ENCODE measurements at places on chromosomes 5 and 9. TPM values are rescaled to one million over a fixed set of nuclear protein-coding genes. Genes with fewer than 3 reads are reported as not detected.

SLIT3 gene
- 21.2 TPM for polyA plus RNA-seq

LOX gene
- polyA plus RNA-seq: 0.36 TPM

- DNase-seq: peak; percentile 58
These were observed 8.3 kb upstream of the NRARP start for GRCh38 chr9:137310189-137311052.

DNA sequence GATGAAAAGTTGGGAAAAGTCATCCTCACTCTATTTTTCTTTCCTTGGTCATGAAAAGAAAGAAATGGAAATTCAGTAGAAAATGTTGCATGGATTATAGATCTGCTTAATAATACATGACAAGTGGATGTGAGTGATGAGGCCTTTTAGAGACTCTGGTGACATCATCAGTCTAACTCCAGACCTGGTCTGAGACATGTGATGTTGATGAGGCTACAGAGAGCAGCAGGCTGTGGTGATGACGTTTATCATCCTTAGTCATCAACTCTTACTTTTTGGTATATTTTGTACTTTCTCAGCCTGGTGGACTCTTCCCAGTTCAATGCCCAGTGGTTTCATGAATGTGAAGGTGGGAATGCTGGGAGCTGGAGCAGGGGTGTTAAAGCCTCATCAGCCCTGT, 116.4 kb downstream of the TTLL11 start:
- peak; percentile 55 for DNase-seq

ZNF883 gene
- polyA plus RNA-seq: 1.8 TPM

DNA sequence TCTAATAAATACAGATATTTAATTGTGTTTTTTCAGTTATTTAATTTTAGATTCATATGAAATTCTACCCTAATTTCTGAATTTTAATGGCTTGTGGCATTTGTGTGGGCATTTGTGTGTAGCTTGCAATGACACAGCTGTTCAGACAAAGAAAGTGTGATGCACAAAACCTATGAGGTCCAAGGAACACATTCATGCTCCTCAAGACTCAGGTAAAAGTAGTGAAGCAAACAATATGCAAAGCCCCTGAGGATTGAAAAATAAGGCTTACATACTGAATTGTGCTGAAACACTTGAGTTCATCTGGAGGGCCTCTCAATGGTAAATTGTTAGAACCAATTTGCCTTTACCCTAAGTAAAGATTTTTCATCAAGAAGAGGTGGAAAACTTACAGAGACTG, 28.1 kb downstream of the IL7R start:
- DNase-seq: no peak

DNA sequence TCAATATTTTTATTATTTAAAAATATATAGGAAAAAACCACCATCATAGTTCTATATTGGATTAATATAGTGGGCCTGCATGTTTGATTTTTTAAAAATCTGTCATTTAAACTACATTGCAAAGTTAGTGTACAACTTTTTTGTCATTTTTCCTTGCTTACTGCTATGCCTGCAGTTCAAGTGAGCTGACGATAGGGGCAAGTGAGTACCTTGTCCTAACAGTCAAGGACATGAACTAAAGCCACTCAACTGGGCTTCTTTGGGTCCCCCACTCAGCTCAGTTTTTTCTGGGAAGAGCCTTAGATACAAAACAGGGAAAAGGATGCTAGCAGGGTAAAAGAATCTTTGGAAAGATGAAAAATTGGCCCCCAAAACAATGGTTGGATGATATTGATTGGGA, 269.9 kb downstream of the MAN2A1 start:
- DNase-seq: peak; percentile 5

FGF10 gene
- not detected for polyA plus RNA-seq

IL4 gene
- polyA plus RNA-seq: not detected

SLC23A1 gene
- polyA plus RNA-seq: 4.0 TPM

- DNase-seq: no peak
These were observed 2384.6 kb upstream of the WWC1 start for GRCh38 chr5:165906871-165907270.

- no peak for DNase-seq
These were observed 52.8 kb downstream of the HABP4 start for GRCh38 chr9:96502539-96503373.

CDC25C gene
- polyA plus RNA-seq: 11.2 TPM

- DNase-seq: no peak
These were observed 23.8 kb upstream of the IQGAP2 start for GRCh38 chr5:76379316-76379715.

DNA sequence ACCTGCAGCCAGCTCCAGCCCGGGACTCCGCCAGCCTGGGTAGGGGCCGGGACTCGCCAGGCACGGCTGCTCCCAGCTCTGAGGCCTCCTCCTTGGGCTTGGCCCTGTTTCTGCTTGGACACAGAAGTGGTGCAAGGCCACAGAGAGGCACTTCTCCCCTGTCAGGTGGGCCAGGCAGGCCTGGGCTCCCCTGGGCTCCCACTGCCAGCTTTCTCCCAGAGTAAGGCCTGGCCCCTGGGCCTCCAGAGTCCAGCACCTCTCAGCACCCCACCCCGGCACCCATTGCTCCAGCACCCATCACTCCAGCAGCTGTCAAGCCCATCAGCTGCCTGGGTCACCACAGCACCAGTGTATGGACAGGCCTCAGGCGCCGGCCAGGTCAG, 71.1 kb upstream of the LRRTM2 start:
- no peak for DNase-seq

DNA sequence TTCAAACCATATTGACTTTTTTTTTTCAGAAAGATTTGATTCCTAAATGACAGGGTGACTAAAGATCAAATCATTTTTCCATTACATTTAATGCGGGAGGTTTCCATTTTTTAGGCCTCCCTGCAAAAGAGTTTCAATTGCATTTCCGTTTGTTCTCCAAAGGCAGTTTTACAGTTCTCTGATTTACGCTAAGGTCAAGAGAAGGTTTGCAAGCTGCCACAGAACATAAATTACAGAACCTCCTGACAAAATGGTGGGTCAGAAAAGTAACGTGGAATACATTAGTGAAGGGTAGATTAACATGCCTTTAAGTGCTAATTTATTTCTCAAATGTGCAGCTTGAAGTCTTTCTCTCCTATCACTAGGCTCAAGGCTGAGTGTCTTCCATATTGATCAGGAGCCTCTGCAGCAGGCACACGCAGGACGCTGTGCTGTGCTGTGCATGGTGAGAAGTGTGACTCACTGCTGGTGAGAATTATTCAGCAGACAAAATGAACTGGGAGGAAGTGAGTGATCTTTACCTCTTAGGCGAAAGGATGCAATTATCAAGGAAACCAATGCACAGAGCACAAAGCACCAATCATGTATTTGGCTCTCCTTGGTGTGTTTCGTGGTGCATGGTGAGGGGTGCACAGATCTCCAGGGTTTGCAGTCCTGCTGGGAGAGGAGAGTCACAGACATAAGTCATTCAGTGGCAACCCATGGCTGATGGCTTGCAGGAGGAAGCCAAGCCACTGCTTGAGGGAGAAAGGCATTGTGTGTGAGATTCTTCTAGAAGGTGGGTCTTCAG, 136.3 kb downstream of the TENT4A start:
- no peak for DNase-seq

ACOT12 gene
- not detected for polyA plus RNA-seq

NRARP gene
- polyA plus RNA-seq: 1.3 TPM

- DNase-seq: no peak
These were observed 110.4 kb downstream of the NTRK2 start for GRCh38 chr9:84779883-84780282.

DNA sequence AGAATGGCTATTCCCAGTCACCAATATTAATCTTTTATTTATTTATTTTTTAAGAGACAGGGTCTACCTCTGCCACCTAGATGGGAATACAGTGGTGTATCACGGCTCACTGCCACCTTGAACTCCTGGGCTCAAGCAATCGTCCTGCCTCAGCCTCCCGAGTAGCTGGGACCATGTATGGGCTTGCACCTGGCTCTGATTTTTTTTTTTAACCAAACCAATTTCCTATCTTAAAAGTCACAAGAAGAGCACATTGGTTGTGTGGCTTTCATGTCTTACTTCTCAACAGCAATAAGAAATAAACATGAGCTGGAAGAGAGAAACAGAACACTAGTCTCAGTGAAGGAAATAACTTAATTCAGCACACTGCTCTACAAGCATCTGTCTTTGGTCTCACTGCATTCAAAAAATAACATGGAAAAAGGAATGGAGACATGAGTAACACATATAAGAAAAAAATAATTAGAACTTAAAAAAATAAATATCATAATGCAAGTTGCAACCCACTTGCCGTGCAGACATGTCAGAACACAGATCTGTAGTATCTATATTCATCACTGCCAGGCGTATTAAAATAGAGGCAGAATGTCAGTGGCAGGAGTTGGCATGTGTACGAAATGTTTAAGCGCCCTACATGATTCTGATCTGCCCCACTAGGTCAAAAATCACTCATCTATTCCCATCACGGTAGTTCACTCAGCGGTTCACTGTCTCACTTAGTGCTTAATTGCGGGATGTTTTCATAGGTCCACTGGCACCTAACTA, 66.4 kb downstream of the EFNA5 start:
- no peak for DNase-seq

- DNase-seq: no peak
These were observed 14.7 kb downstream of the ENC1 start for GRCh38 chr5:74625742-74626241.

ADAMTS2 gene
- polyA plus RNA-seq: not detected

CLIC3 gene
- polyA plus RNA-seq: 6.4 TPM

GRCh38 chr5:101687349-101687985, 608.6 kb downstream of the SLCO4C1 start:
- no peak for DNase-seq

DNA sequence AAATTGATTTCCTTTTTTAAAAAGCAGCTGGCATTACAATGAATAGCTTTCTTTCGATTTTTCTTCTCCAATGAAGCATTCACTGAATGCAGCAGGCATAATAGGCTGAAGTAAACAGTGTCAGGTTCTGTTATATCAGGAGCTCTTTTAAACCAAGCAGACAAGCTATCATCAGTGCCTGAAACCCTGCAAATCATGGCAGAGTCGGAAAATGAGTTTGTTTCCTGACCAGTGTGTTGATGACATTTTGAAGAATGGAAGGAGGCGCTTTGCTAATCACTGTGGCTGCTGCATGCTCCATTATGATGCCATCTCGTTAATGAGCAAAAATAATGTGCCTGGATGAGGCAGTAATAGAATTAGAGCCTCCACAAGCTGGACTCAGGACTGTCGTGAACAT, 284.5 kb downstream of the ZNF608 start:
- no peak for DNase-seq

GRCh38 chr9:69861011-69861410, 40.4 kb downstream of the CFAP95 start:
- DNase-seq: no peak

GRCh38 chr5:150419630-150420270, 7.0 kb upstream of the CD74 start:
- DNase-seq: no peak

NEURL1B gene
- 2.1 TPM for polyA plus RNA-seq

DNA sequence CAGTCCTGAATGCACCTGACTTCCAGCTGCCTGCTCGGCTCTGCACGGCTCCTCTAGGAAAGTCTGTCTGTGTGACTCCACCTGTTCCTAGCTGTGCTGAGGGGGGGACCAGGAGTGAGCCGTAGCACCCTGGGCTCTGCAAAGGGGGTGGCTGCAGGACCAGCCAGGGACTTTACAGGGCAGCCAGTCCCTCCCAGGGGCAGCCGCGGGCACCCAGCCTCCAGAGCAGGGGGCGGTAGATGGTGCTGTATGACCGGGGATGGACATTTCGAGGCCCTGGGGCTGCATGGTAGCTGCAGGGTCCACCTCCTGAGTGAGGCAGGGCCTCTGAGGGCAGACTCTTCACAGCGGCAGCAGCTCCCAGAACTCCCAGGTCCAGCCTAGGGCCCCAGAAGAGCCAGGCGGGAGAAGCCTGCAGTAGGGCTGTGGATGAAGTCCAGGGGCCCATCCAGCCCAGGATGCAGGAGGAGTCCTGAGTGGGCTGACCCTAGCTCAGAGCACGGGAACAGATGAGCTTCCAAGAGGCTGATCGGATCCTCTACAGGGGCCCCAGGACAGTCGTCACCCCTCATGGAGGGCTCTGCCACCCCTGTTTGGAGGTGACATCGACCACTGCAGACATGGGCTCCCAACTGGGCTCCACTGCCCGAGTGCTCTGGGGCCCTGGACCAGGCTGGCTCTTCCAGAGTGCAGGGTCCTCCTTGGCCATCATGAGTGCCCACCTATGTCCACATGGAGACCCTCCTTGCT, 105.4 kb downstream of the ZNF354C start:
- no peak for DNase-seq

GPX3 gene
- 16.2 TPM for polyA plus RNA-seq

DNA sequence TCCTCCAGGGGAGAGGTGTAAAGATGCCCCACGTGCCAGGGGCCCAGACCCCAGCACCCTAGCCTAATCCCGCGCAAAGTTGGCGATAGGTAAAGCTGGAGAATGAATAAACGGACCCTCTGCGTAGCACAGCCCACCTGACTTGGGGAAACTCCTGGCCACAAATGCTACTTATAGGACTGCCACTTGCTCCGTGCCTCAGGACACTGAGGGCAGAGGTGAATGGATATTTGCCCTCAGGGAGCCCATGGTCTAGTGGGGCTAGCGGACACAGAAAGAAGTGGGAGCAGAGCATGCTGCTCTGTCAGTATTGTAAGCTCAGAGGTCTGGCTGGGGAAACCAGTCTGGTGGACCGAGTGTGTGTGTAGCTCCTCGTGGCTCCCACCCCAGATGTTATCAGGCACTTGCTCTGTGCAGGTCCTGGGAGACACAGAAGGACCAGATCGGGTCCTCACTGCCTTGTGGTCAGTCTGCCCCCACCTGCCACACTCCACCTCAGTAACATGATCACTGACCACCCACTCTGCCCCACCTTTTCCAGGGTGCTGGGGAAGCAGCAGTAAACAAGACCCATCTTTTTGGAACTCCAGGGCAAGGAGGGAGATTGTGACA, 841 bp downstream of the GRK6 start:
- no peak for DNase-seq
